ENCODE measurements at places on chromosomes 3 and 15. TPM values are rescaled to one million over a fixed set of nuclear protein-coding genes. Genes with fewer than 3 reads are reported as not detected.

The NOX5 gene
- total RNA-seq = not detected

The PAQR5 gene
- total RNA-seq = 26.8 TPM

The CNTN3 gene
- 9.4 TPM for total RNA-seq

The COL6A5 gene
- 1.7 TPM for total RNA-seq

The CLDN1 gene
- not detected for total RNA-seq

The CLRN1 gene
- not detected for total RNA-seq

The CIDEC gene
- 171 TPM for total RNA-seq

The KIF23 gene
- 33.8 TPM for total RNA-seq

The VWA5B2 gene
- 8.3 TPM for total RNA-seq

The CRBN gene
- 101 TPM for total RNA-seq

The SNX4 gene
- total RNA-seq = 71.4 TPM

The CPB1 gene
- total RNA-seq = not detected

The CADM2 gene
- total RNA-seq = 1.8 TPM

The ITGB5 gene
- 143 TPM for total RNA-seq

The VIPR1 gene
- 320 TPM for total RNA-seq

The LSAMP gene
- 1.3 TPM for total RNA-seq

The EIF5A2 gene
- 0.57 TPM for total RNA-seq

Data from Peyer's patch (tissue), 4 donors.